ENCODE measurements at places on chromosomes 4 and X. TPM values are rescaled to one million over a fixed set of nuclear protein-coding genes. Genes with fewer than 3 reads are reported as not detected.

CLCN4 gene
- 3.1 TPM for total RNA-seq

GLRB gene
- 11.7 TPM for total RNA-seq

AFF1 gene
- total RNA-seq, result 9.4 TPM

FGF5 gene
- total RNA-seq, result 23.8 TPM

TRIML2 gene
- 0.28 TPM for total RNA-seq

EDA2R gene
- total RNA-seq, result 14.9 TPM

ATP5ME gene
- 114 TPM for total RNA-seq

EMCN gene
- total RNA-seq, result 6.5 TPM

MAGEA10 gene
- total RNA-seq, result not detected
